ENCODE measurements at places on chromosomes 3 and 15. TPM values are rescaled to one million over a fixed set of nuclear protein-coding genes. Genes with fewer than 3 reads are reported as not detected.

PLOD2 gene
- 36.6 TPM for total RNA-seq

SLC9C1 gene
- 2.5 TPM for total RNA-seq

GRCh38 chr3:78614486-78614885, 1153.3 kb downstream of the ROBO1 start:
- no peak for DNase-seq
- H3K36me3 ChIP-seq = peaks cover 29% of the 10 kb centered on the region
- no peak overlapping the region for H3K4me3 ChIP-seq
- no peaks in the 10 kb centered on the region for H3K4me1 ChIP-seq
- no peak overlapping the region for H3K27ac ChIP-seq

DNA sequence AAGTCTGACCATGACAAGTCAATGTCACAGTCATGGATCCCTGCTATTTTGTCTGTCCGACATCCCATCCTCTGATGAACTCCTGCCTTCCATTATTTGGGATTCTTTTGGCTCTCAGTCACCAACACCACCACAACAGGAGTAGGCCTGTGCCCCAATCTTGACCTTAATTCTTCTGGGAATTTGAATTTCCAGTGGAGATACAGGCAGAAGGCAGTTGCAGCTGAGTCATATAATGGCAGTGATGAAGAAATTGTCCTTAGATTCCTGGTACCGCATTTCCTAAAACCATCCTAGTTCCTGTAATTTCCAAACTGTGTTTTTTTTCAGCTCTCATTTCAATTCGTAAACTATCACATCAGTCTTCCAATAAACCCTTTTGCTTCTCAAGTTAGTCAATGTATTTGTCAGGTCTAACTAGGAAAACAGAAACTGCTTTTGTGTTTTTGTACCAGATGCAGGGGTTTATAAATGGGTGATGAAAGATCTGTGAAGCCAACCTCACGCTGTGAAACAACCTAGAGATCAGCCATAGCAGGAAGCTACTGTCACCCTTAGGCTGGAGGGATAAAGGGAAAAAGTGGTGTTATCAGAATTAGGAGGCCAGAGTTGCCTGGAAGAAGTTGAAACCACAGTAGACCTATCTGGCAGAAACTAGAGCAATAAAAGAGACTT, 126.3 kb upstream of the TMEM108 start:
- H3K27me3 ChIP-seq = no peaks in the 10 kb centered on the region
- no peak for DNase-seq
- H3K4me1 ChIP-seq = 0 out of 2 replicates have a peak, but pooled peaks cover under 1% of the 10 kb centered on the region
- H3K27ac ChIP-seq = no peak overlapping the region
- H3K36me3 ChIP-seq = no peaks in the 10 kb centered on the region

DNA sequence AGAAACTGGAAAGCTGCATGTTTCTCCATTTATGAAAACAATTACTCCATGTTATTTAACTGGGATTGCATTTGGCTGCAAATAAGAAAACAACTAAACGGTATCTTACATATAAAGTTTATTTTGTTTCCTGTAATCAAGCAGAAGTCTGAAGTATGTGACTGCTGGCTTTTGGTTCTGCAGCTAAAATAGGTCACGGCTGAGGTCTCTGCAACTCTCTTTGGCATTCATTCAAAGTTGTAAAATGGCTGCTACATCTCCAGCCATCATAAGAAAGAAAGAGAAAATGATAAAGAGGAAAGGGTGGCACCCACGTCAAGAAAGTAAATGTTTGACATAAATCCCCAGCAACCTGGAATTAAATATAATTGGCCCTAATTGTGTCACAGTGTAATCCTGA, 406.1 kb downstream of the TBC1D5 start:
- H3K4me3 ChIP-seq = no peak overlapping the region
- H3K27me3 ChIP-seq = no peaks in the 10 kb centered on the region
- no peak overlapping the region for H3K27ac ChIP-seq
- DNase-seq = no peak

- H3K4me3 ChIP-seq = no peak overlapping the region
- peaks cover 3% of the 10 kb centered on the region for H3K27me3 ChIP-seq
- H3K4me1 ChIP-seq = no peaks in the 10 kb centered on the region
- H3K27ac ChIP-seq = no peak overlapping the region
- H3K36me3 ChIP-seq = no peaks in the 10 kb centered on the region
- no peak for DNase-seq
Observed at GRCh38 chr3:134742202-134742601, 52.9 kb upstream of the EPHB1 start.

GRCh38 chr3:183930086-183930485, 45.4 kb upstream of the PARL start:
- no peak overlapping the region for H3K4me3 ChIP-seq
- H3K27ac ChIP-seq = no peak overlapping the region
- DNase-seq = no peak
- H3K4me1 ChIP-seq = no peaks in the 10 kb centered on the region

DNA sequence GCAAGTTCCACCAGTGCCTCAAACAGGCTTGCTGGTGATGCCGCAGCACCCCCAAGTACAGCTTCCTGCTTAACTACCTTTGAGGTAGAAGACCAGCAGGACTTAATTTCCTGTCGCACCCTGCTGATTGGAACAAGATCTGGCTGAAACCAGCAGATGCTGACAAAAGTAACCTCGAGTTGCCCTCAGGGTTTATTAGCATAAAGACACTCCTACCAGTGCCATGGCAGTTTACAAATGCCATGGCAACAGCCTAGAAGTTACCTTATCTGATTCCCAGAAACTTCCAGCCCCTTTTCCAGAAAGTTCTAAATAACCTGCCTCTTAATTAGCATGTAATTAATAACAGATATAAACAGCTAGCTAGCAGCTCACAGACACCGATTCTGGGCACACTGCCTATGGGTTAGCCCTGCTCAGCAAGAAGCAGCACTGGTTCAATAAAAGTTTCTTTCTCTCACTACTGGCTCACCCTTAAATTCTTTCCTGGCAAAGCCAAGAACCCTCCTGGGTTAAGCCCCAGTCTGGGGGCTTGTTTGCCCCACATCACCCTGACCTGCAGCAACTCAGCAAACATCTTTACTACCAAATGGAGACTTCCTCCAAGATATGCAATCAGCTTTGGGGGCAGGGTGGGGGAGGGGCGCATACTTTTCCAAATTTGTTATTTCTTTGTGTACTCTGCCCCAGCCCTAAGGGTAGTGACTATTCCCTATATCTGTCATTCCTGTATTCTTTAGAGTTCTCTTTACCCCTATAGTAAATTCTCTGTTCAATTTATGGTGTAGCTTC, 54.2 kb downstream of the MAP4 start:
- peaks cover 13% of the 10 kb centered on the region for H3K36me3 ChIP-seq
- peak overlapping the region; percentile 81 for H3K27ac ChIP-seq
- H3K4me3 ChIP-seq = no peak overlapping the region

- DNase-seq = no peak
- peak overlapping the region; percentile 23 for H3K27ac ChIP-seq
- peaks cover 57% of the 10 kb centered on the region for H3K4me1 ChIP-seq
- H3K4me3 ChIP-seq = no peak overlapping the region
Observed at GRCh38 chr3:196643201-196643749, 3.8 kb downstream of the NRROS start.

- peaks cover 12% of the 10 kb centered on the region for H3K4me1 ChIP-seq
- no peaks in the 10 kb centered on the region for H3K36me3 ChIP-seq
- no peak overlapping the region for H3K27ac ChIP-seq
- H3K27me3 ChIP-seq = no peaks in the 10 kb centered on the region
Observed at GRCh38 chr3:53764026-53764775, 82.0 kb downstream of the CHDH start.

UNC13C gene
- 0.07 TPM for total RNA-seq

DNA sequence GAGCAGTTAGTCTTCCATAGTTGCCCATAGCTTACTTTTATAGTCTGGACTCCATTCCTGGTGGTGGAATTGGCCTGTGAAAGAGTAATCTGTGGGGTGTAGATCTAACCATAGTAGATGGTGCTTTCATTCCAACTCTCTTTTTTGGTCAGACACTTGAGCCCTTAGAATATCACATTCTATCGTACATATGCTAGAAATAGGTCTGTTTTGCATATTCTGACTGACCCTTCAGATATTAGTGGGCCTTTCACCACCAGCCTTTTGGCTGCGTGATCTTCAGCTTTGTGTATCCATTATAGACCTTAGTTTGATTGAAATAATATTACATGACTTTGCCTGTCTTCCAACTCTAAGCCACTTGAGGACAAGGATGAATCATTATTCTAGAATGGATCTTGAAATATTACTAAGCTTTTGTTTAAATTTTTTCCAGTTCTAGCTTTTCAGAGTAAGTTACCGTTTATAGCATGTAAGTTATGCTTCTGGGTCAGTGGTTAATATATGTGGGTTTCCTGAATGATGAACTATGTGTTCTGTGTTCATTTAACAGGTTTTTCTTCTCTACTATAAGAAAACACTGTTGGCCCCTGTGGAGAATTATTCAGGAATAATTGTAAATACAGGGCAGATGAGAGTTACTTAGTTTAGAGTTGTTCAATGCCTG, 8.7 kb downstream of the RAB7A start:
- peak overlapping the region; percentile 20 for H3K27ac ChIP-seq
- peaks cover 45% of the 10 kb centered on the region for H3K4me1 ChIP-seq
- peaks cover 11% of the 10 kb centered on the region for H3K36me3 ChIP-seq
- no peak for DNase-seq
- no peak overlapping the region for H3K4me3 ChIP-seq

DNA sequence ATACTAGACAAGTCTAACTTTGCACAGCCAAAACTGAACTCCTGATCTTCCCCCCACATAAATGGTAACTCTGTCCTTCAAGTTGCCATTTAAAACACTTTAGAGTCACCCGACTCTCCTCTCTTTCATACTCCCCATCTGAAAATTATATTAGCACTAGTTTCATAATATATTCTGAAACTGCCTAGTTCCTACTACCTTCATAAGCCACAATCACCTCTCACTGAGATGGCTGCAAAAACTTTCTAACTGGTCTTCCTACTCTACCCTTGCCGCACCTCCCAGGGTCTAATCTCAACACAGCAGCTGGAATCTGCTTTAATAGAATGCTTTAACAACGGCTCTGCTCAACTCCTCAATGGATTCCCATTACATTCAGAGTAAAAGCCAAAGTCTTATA, 55.0 kb downstream of the GLB1 start:
- no peak overlapping the region for H3K27ac ChIP-seq
- no peak overlapping the region for H3K4me3 ChIP-seq
- no peak for DNase-seq
- no peaks in the 10 kb centered on the region for H3K27me3 ChIP-seq
- no peaks in the 10 kb centered on the region for H3K36me3 ChIP-seq

- H3K27ac ChIP-seq = no peak overlapping the region
- DNase-seq = no peak
- H3K4me3 ChIP-seq = no peak overlapping the region
- no peaks in the 10 kb centered on the region for H3K4me1 ChIP-seq
Observed at GRCh38 chr15:45612790-45613415, 21.9 kb upstream of the SQOR start.

SEMA6D gene
- total RNA-seq = 2.0 TPM

TMEM89 gene
- 0.53 TPM for total RNA-seq

DNA sequence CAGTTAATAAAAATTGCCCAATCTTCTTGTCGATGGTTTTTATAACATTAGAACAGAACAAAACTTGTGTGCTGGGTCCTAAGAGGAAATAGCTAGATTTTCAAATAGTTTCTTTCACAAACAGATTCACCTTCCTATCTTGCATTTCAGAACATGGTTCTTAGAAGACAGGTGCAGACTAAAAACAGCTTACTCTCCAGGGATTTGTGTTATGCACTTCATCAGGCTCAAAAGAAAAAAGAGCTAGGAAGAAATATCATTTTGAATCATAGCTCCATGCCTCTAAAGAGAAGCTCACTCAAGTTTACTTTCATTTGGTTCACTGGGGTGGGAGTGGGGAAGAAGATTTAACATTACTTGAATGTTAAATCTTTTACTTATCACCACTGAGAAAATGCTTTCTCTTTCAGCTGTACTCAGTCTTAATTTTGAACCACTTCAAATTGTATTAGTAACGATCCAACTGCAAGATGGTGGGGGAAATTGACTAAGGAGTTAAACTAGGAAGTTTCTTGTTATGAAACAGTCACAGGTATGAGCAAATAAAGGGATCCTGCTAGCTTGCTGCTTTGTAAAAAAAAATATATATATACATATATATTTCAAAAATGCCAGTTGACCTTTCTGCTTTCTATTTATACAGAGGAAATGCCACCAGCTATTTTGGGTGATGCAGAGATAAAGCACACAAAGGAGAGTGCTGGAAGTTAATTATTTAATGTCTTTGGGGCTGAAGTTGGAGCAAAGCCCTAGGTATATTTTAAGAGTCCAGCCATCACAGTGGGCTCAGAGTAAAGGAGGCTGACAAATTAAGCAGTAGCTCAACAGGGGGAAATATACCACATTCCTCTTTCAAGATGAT, 28.3 kb upstream of the NUDT16 start:
- no peak overlapping the region for H3K4me3 ChIP-seq
- peaks cover 30% of the 10 kb centered on the region for H3K4me1 ChIP-seq
- H3K36me3 ChIP-seq = no peaks in the 10 kb centered on the region
- DNase-seq = no peak
- no peak overlapping the region for H3K27ac ChIP-seq

RAB6B gene
- total RNA-seq = 14.9 TPM

GRCh38 chr15:64216730-64217428, 54.1 kb upstream of the PPIB start:
- no peaks in the 10 kb centered on the region for H3K4me1 ChIP-seq
- DNase-seq = no peak
- H3K27ac ChIP-seq = peak overlapping the region; percentile 34
- no peaks in the 10 kb centered on the region for H3K27me3 ChIP-seq
- H3K36me3 ChIP-seq = peaks cover 8% of the 10 kb centered on the region
- H3K4me3 ChIP-seq = no peak overlapping the region

LHFPL4 gene
- total RNA-seq = 18.9 TPM

DNA sequence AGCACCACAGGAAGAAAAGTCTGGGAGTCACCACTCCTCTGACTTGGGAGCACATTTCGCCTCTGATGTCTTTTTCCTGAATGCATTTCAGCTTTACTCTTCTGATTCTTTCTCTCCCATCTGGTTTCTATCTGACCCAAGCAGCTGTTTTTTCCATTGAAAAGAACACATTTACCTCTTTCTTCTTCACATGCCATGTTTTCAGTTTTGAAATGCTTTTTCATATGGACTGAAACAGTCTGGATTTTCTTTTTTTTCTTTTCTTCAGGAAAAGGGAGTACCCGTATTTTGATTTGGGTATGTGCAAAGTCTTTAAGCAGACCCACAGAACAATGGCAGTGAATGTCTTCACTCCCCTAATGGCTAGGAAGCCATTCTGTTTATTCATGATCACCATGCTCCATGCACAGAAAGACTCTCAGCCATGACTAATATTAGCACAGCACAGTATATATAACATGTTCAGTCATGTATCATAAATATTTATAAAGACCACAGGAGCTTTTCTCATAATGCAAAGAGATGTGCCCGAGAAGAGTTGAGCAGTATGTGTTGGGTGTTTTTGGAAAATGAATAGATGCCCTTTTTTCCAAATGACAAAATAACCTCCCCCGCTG, 82.7 kb upstream of the LRIG1 start:
- DNase-seq = no peak
- no peak overlapping the region for H3K27ac ChIP-seq
- H3K4me1 ChIP-seq = 0 out of 2 replicates have a peak, but pooled peaks cover 7% of the 10 kb centered on the region
- no peak overlapping the region for H3K4me3 ChIP-seq
- peaks cover 14% of the 10 kb centered on the region for H3K36me3 ChIP-seq

GCHFR gene
- total RNA-seq = 63.8 TPM

- no peak for DNase-seq
- H3K4me1 ChIP-seq = peaks cover 12% of the 10 kb centered on the region
- H3K27me3 ChIP-seq = no peaks in the 10 kb centered on the region
- H3K27ac ChIP-seq = 0 out of 2 replicates have a peak overlapping the region, but pooled peaks have one; percentile 5
Observed at GRCh38 chr15:63057468-63058345, 15.2 kb downstream of the TPM1 start.

- H3K4me1 ChIP-seq = peaks cover 17% of the 10 kb centered on the region
- no peaks in the 10 kb centered on the region for H3K27me3 ChIP-seq
- H3K4me3 ChIP-seq = no peak overlapping the region
- no peak for DNase-seq
- no peaks in the 10 kb centered on the region for H3K36me3 ChIP-seq
Observed at GRCh38 chr3:116000311-116000710, 377.0 kb downstream of the GAP43 start.

CHRM5 gene
- total RNA-seq = not detected
